ACHN (cell line): ENCODE measurements at places on chromosomes 3 and 15.

GRCh38 chr3:53705774-53706173 is 140.4 kb downstream of the CHDH start:
- DNase-seq, result no peak

DNA sequence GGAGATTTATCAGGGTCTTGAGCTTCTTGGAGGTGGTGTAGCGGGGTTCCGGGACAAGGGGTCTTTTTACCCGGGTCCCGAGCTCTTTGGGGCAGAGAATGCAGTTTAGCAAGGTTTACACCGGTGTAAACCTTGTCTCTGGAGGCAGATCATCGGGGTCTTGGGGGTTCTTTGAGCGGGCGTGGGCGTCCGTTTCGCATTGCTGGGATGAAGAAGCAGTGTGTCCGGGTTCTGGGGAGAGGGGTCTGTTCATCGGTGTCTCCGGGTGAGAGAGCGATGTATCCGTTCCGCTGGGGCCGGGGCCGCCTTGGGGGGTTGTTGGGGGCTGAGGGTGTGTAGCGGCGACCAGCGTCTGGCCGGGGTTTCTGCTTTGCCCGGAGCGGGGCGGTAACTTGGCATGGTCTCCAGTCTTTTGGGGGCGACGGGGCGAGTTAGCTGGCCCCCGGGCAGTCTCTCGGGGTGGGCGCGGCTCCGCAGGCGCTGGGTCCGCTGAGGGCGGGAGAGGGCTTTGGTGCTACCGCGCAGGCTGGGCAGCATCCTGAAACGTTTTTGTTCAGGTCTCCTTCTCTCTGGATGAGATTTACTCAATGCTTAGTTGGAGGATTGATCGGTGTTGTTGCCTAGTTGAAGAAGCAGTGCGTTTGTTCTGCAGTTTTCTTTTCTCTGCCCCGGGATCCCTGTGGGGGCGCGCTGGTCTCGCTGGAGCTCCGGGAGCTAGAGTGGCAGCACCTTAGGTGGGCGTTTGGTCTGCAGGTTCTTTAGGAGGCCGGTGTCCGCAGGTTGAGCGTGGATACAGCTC is 843 bp downstream of the GLCE start:
- DNase-seq, result peak; percentile 33

DNA sequence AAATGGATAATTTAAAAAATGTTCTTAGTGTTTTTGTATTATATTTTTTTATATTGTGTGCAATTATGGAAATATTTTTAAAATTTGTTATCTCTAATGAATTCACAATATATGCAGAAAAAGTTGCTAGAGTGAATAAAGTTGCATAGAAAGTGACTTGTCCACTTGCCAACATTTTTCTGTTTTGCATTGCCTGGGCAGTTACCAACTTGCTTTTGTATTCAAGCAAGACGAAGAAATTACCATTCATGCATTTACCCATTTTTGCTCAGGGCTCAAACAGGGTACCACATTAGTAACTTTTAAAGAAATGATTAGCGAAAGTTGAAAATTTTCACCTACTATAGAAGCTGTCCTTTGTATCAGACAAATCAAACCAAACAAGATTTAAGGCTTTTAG is 152.9 kb upstream of the STRIT1 start:
- no peak for DNase-seq

GRCh38 chr15:65857718-65858402 is 11.4 kb upstream of the RAB11A start:
- DNase-seq, result no peak

GRCh38 chr3:54358969-54359694 is 236.8 kb downstream of the CACNA2D3 start:
- DNase-seq, result no peak

DNA sequence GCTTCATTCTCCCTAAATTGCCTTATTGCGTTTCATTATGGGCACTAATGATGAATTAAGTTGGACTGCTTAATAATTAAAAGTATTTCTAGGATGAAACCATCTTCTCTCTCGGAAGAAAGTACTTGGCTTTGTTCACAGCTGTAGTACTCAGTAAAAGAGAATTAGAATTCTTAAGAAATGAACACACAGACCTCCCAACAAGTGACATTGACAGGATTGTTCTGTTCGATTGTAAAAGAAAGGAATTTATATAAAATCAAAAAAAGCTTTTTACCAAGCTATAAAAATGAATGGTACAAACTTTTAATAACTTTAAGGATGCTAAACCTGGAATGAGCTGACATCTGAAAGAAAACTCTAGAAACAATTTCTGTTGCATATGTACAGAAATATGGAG is 416.4 kb upstream of the THRB start:
- no peak for DNase-seq

DNA sequence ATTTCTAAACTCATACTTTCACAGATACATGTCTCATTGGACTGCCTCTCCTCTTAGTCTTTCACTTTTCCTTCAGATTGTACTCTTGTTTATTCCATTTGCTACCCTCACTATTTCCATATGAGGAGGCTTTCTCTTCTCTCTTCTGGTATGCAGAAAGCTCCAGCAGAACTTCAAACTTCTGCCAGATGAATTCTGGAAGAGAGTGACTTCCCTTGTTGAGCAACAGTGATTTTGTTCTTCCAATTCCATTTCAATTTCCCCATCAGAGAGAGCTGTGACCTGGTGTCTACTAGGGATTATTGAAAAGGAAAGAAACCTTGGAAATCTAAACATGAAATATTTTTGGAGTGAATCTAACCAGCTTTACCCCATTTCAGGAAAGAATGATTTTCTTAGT is 523.2 kb upstream of the ZNF717 start:
- no peak for DNase-seq

- no peak for DNase-seq
Observed at GRCh38 chr3:31369637-31370379, 162.9 kb upstream of the STT3B start.

DNA sequence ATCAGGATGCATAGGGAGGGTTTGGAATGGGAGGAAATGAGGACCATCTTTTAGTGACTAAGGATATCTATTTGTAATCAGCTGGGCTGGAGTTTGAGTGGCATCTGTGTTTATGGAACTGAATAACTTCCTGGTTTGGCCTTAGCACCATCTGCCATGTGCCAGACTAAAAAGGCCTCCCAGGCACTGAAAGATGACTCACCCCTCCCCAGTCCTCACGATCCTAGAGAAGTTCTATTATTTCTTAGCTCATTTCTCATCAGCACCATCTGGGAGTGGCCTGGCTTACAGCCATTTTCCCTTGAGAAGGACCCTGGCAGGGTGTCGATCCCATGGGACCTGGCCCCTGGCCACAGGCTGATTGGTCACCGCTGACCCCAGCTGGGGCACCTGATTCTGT is 23.9 kb upstream of the CTXND1 start:
- DNase-seq, result no peak

DNA sequence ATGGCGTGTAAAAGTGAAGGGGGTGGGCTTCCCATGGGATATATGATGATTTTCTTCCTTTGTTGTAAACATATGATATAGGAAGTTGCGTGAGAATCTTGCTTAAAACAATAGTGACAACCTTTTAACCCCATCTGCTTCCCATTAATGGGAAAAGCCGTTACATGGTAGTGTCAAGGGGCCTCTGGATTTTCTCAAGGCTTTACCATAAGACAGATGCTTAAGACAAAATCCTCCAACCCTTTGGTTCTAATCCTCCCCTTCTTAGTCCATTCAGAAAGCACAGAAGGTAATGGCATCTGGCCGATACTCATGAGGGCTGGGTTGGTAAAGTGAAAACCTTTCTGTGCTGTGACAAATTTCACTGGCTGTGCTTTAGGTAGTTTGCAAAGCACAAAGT is 25.0 kb downstream of the DPH3 start:
- DNase-seq, result no peak

- DNase-seq, result no peak
Observed at GRCh38 chr3:157444797-157445184, 8.1 kb downstream of the PTX3 start.

GRCh38 chr3:190810957-190811356 is 51.5 kb downstream of the GMNC start:
- no peak for DNase-seq

DNA sequence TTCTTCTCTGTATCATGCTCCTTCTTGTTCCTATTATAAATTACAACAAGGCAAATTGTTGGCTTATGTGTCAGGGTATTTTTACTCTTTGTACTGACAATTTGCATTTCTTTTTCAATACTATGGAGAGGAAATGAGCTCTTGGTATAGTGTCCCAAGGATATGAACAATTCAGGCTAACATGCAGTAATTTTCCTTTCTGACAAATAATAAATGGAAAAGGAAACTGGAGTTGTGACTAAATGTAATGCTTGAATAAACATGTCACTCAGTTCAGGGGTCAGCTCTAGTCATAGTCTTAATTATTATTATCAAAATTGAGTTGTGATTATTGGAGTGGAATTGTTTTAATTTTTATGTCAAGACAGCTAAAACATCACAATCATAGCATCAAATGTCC is 256.0 kb upstream of the ZPLD1 start:
- DNase-seq, result peak; percentile 19

GRCh38 chr3:149717391-149718056 is 34.8 kb downstream of the COMMD2 start:
- DNase-seq, result peak; percentile 69

DNA sequence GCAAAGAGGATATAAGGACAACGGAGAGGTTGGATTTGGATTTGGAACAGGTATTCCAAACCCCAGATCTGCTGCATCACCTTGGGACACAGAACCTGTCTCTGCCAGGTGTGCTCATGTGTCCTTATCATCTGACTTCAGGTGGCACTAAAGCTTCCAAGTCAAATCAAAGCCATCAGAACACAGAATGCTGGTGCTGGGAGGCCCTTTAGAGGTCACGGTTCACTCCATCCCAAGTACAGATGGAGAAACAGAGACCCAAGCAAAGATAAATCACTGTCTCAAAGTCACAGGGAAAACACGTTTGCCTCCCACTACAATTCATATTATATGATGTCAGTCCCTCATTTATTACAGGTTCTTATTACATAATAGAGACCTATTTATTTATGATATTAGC is 72.8 kb downstream of the HES1 start:
- no peak for DNase-seq

- no peak for DNase-seq
Observed at GRCh38 chr15:79463043-79463780, 31.1 kb downstream of the MINAR1 start.

DNA sequence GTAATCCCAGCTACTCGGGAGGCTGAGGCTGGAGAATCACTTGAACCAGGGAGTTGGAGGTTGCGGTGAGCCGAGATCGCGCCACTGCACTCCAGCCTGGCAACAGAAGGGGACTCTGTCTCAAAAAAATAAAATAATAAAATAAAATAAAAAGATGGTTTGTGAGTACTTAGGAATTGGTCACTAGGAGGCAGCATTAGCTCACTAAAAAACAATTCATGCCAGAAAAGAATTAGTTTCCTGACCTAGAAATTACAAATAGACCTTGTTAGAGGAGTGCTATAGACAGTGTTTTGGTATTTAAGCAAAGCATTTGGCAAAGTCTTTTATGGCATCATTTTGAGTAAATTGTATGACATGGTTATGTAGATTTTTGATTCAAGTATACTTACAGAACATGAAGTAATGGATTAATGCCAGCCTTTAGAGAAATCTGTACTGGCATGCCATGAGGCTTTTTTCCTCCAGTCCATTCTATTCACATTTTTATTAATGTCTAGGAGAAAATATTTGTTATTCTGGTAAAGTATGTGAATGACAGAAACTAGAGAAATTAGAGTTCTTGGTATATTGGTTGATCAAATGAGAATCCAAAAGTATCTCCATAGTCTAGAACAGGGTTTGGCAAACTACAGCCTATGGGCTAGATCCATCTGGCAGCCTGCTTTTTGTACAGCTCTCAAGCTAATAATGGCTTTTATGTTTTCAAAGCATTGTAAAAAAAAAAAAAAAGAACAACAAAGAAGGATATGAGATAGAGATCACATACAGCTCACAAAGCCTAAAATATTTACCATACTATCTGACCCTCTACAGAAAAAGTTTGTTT is 81.6 kb downstream of the LRRC49 start:
- peak; percentile 33 for DNase-seq

- no peak for DNase-seq
Observed at GRCh38 chr3:4504340-4505261, 11.5 kb downstream of the ITPR1 start.

- no peak for DNase-seq
Observed at GRCh38 chr15:96559631-96560030, 229.1 kb downstream of the NR2F2 start.

DNA sequence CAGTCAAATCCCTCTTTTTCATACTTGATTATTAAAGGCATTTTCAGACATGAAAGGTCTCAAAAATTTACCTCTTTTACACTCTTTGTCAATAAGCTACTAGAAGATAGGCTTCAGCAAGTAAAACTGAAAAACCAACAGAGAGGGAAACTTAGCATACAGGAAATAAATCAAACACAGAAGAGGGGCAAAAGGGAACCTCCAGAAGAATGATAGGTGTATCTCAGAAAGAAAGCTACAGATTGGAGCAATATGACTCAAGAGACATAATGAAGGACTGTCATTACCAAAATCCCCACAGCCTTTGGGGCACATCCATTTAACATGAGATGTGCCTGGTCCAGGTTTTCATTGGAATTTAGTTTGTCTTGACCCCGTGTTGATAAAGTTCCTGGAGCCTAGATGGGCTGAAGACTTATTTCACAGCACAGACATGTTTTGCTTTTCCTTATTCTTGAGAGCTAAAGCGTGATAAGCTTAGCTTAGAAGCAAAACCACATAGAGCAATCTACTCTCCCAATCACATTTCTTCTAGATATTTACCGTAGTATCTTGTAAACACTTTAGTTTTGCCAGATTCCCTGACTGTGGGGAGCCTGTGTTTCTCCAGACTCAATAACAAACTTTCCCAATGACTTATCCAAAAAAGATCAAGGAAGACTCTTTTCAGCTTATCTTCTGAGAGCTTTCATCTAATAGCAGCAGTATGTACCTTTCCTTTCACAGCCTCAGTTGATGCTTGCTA is 11.7 kb downstream of the LRRFIP2 start:
- no peak for DNase-seq

DNA sequence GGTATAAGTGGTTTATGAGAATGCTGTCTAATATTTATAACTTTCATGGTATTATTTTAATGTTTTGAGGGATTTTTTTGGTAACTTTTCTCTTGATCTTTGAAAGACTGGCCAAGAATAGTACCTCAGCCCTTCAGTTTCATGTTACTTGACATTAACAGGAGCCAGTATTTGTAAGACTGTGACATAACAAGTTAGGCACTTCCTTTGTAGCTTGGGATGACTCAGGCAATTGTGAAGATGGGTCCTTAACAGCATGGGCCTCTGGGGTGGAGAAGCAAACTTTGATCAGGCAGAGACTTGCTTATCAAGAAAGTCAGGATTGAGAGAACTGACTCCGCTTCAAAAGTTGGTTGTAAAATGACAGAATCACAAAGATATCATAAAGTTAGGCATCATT is 9.5 kb downstream of the LRRC49 start:
- DNase-seq, result peak; percentile 22

DNA sequence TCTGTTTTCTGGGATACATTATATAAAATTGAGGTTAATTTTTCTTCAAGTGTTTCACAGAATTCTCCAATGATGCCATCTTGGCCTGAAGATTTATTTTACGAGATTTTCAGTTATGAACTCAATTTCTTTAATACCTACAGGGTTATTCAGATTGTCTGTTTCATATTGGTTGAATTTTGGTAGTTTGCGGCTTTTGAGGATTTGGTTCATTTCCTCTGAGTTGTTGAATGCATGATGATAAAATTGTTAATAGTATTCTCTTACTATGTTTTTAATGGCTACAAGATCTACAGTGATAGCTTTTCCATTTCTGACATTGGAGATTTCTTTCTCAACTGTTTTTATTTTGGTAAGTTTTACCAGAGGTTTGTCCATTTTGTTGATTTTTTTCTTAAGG is 63.9 kb upstream of the PTPRG start:
- DNase-seq, result no peak
